ENCODE measurements at places on chromosomes 3 and 15.

DNA sequence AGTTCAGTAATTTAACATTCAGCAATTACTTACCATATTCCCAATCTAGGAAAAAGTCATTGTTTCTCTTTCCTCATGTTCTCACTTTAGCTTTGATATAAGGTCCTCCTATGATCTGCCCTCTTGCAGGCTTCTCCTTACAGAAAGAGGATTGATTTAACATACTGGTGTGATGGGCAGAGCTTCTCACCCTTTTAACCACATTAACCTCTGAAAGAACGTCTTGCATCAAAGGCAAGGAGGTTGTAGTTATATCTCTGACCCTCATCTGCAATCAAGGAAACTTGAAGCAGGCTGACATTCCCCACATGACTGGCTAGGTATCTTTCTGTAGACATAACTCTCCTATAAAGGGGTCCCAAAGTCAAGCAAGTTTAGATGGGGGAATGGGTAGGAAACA lies 39.5 kb downstream of the BTLA start:
- peak; percentile 8 for DNase-seq

DNA sequence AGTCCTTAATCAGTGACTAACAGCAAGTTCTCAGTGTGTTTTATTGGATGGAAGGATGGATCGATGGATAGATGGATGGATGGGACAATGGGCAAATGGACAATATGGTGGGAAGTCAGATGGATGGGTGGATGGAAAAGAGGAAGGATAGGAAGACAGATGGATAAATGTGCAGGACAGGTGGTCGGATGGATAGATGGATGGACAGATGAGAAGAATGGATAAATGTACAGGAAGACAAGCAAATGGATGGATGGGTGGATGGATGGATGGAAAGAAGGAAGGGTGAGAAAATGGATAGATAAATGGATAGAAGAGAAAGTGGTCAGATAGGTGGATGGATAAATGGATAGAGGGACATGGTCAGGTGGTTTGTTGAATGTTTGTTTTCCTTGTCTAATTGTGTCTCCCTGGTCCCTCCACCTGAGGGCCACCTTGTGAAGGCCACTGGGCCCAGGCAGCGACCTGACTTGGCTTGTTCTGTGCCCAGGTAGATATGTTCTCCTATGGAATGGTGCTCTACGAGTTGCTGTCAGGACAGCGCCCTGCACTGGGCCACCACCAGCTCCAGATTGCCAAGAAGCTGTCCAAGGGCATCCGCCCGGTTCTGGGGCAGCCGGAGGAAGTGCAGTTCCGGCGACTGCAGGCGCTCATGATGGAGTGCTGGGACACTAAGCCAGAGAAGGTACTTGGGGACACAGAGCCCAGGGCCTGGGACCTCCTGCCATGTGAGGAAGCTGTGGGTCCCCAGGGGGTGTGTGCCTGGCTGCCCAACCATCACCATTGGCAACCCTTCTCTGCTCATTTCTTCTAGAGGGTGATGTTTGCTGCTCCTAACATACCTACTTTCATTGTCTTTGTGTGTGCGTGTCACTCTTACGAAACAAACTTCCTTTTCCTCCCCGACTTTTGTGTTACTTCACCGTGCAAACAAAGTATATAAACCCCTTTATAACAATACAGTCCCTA lies 137.5 kb downstream of the LRRK1 start:
- no peak for DNase-seq

- no peak for DNase-seq
These were observed 4.8 kb upstream of the SLC9C1 start for GRCh38 chr3:112298781-112299180.

DNA sequence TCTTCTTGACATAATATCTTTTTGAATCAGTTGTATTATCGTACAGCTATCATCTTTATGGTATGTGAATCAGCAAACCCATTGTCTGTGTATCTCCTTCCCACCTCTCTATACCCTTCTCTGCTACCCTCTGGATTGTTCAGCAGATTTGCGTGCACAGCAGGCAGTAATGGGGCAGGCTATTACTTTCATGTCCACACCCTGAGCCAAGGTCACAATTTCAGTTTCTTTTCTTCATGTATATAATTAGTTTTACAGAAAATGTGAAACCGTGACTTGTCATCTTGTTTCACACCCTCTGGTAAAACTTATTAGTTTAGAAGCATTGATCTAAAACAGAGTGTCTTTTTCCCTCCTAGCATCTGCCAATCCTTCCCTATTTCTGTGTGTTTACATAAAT lies 770.4 kb upstream of the SEMA6D start:
- DNase-seq, result no peak

DNA sequence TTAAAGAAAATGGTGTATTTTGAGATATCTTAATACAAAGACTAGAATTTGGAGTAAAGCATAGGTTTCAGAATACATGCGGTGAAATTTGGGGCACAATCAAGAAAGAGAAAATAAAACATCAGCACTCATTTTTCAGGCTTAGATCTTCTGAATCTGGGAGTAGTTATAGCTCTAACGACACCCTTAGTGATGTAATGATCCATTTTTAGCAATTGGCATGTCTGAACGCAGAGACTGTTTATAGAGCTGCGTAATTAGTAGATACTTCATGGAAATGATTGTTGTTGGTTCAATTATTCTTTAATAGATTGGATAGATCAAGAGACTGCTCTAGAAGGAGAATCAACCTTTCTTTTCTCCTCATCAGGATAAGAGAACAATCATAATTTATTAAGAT lies 47.5 kb upstream of the SNRK start:
- no peak for DNase-seq

GRCh38 chr3:14512281-14512941 lies 27.7 kb downstream of the GRIP2 start:
- DNase-seq, result no peak

DNA sequence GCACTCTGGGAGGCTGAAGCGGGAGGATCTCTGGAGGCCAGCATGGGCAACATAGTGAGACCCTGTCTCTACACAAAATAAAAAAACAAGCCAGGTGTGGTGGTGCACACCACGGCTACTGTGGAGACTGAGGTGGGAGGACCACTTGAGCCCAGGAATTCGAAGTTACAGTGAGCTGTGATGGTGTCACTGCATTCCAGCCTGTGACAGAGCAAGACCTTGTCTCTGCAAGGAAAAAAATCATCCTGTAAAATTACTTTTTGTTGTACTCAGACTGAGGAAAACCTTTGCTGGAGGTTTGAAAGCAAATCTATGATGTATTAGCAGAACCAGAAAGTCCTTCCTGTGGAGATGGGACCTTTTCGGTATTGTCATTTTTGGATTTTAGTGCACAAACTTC lies 63.3 kb downstream of the ATP1B3 start:
- no peak for DNase-seq

- DNase-seq, result no peak
These were observed 337.5 kb downstream of the MFSD1 start for GRCh38 chr3:159139326-159139725.

DNA sequence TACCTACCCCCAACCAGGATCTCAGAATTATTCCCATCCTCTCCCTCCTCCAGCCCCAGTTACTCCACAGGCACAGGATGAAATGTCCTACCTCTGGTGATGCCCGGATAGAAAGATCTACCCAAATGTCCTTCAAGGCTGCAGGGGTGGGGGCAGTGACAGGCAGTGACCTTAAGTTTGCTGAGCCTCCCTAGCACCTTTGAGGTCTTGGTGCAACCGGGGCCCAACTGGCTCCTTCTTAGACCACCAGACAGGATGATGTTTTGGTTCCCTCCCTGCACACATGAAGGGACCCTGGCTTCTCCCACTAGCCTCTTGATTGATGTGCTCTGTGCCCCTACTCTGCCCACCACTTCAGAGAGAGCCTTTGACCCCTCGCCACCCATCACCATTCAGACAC lies 36.4 kb downstream of the EXOG start:
- no peak for DNase-seq

GRCh38 chr3:106277731-106278130 lies 408.9 kb upstream of the CBLB start:
- DNase-seq, result no peak

GRCh38 chr3:87268646-87269211 lies 7.7 kb downstream of the POU1F1 start:
- no peak for DNase-seq

DNA sequence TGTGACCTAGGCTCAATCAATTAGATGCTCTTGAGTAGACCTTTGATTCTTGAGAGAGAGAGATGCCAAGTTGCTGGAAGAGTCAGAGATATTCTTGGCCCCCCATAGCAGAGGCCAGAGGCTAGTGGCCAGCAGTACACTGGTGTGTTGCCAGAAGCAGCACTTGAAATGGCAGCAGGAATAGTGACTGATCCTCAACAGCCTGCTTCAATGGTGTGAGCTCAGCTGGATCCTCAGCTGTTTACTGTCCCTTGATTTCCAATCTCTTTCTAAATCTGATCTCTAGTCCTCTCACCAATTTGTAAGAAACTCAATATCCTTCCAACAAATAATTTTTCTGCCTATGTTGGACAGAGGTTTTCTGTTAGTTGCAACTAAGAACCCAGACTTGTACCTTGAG lies 170.3 kb upstream of the CCDC54 start:
- no peak for DNase-seq

DNA sequence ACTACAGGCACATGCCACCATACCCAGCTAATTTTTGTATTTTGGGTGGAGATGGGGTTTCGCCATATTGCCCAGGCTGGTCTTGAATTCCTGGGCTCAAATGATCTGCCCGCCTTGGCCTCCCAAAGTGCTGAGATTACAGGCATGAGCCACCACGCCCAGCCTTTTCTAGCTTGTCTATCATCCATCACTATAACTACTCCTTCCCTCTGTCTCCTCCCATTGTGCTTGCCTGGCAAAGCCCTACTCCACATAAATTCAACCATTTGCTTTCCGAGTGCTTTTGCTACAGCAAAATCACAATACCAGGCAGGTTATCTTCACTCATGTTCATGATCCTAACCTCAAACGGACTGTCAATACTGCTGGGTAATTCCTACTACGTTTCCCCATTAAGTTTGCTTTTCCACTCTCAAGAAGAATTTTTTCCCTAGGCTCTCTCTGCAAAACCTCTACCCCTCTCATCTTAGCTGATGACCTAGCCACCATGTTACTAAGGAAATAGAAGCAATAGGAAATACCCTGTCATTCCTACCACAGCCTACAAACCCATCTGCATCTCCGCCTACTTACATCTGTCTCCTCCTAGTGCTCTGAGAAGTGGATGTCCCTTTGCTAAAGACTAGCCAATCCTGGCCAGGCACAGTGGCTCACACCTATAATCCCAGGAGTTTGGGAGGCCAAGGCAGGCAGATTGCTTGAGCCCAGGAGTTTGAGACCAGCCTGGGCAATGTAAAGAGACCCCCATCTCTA lies 64.5 kb downstream of the RBPMS2 start:
- DNase-seq, result no peak

DNA sequence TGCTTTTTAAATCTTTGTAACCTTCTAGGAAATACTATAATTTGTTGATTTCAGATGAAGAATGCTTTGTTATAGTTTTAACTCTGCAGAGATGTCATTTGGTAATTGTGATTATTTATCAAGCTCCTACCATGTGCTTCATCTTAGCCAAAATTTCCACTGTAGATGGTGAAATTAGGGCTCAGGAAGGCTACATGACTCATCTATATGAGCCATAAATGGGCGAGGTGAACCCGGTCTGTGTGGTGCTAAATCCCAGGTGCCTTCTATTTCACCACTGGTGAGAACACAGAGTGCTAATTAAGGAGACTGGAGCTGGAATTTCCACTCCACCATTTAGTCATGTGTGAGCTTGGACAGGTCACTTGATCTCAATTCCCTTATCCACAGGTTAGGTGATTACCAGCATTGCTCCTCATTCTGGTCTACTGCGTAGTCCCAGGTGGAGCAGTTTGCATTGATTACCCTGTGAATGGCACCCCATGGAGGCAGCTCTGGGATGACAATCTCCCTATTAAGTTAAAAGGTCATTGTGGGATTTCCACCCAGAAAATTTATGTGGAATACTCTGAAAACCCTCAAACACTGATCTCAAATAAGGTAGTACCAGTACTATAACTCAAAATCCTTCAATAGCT lies 2.8 kb upstream of the CCR3 start:
- no peak for DNase-seq

GRCh38 chr15:71713191-71713809 lies 97.1 kb upstream of the NR2E3 start:
- no peak for DNase-seq

GRCh38 chr3:85627932-85628331 lies 669.1 kb downstream of the CADM2 start:
- DNase-seq, result no peak

DNA sequence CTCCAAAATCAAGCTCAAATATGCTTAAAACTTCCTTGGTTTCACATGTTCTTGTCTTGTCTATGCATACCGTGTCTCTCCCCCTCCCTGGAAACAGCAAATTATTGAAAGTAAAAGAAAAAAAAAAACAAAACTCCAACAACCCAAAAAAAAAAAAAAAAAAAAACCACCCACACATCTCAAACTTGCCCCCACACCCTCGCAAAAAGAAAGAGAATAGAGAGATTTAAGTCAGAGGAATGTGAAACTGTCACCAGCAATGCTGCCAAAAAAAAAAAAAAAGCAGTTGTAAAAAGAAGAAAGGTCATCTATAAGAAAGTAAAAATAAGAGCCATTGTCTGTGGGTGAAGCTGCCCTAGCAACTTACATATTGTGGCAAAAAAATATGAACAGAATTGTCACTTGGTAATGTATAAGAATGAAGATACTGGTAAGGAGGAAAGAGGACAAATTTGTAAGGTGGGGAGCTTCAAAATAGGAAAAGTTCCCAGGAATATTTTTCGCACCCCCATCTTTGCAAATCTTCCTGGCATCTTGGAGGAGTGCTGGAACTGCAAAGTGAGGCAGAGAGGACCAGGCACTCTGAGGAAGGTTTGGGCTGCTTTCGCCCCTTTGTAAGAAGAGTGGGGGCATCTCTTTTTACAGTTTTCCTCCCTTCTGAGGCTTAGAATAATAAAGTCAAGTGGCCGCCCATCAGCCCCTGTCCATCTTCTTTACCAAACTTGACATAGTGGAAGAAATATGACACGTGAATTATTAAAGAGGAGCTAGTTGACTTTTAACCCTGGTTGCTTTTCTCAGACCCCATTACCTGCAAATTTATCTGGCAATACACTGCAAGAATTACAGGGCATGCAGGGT lies 81.8 kb downstream of the NR2F2 start:
- no peak for DNase-seq

- DNase-seq, result no peak
These were observed 24.4 kb upstream of the SSUH2 start for GRCh38 chr3:8669019-8669418.

DNA sequence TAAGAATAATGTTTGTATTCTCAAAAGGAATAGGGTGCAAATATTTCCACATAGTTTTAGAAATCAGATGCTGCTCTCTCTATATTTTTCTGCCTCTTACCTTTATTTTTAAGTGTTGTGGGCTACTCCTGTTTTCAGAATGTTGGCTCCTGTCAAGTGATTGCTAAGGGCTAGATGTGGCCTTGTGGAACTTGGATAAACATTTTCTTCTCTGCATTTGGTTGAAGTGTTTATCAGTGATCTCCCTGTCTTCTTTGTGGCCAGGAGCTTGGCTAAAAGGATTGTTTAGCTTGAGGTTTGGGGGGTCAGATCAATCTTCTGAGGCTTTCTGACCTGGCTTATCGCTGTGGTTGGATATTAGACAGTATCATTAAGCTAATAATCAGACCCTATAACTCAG lies 112.6 kb downstream of the TCF12 start:
- no peak for DNase-seq

GRCh38 chr3:481111-481510 lies 284.5 kb downstream of the CHL1 start:
- DNase-seq, result no peak

GRCh38 chr3:127412578-127413317 lies 124.9 kb upstream of the PRR20G start:
- DNase-seq, result no peak

- no peak for DNase-seq
These were observed 36.9 kb upstream of the C15orf39 start for GRCh38 chr15:75164625-75165350.

GRCh38 chr3:4584456-4585249 lies 91.5 kb downstream of the ITPR1 start:
- peak; percentile 38 for DNase-seq
